ENCODE measurements at places on chromosomes 3 and 15. TPM values are rescaled to one million over a fixed set of nuclear protein-coding genes. Genes with fewer than 3 reads are reported as not detected.

The LMLN gene
- 2.2 TPM for polyA plus RNA-seq

The TM4SF1 gene
- 767 TPM for polyA plus RNA-seq

The RUVBL1 gene
- 105 TPM for polyA plus RNA-seq

The CP gene
- 2.6 TPM for polyA plus RNA-seq

The SAMD7 gene
- not detected for polyA plus RNA-seq

The KY gene
- polyA plus RNA-seq, result not detected

The DUOX2 gene
- 0.03 TPM for polyA plus RNA-seq

The ARHGAP11A gene
- 90.9 TPM for polyA plus RNA-seq

The TERC gene
- polyA plus RNA-seq, result not detected

The SCAP gene
- 21.9 TPM for polyA plus RNA-seq

Data from A549 (cell line).